ENCODE measurements at places on chromosomes 1 and 21. TPM values are rescaled to one million over a fixed set of nuclear protein-coding genes. Genes with fewer than 3 reads are reported as not detected.

The PLA2G2D gene
- polyA plus RNA-seq, result 4.8 TPM

DNA sequence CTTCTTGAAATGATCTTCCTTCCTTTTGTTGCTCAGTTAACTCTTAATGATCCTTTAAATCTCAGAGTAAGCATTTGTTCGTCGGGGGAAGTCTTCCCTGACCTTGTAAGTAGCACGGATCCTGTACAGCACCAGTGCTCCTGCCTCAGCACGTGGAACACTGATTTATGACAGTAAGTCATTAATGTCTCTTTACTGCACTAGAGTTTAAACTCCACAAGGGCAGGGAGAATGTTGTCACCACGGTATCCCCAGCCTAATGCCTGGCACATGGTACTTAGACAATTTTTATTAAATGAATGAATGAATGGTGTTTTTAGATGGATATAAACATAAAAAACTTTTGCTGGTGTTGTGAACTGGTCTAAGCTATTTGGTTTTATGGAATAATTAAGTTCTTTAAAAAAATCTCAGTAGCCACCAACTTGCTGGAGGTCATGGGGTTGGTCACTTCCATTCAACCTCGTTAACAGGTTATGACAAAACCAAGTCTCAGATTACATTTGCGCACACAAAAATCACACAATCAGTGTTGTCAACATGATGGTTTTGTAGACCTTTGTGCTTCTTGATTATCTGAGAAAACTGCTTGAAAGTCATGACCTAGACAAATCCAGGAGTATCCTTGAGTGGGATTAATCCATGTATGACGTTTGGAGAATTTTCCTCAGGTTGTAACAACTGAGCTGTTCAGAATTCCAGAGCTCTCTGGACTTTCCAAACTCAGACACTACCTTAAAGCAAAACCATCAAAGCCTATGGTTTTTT lies 326.9 kb downstream of the DUSP10 start:
- DNase-seq, result no peak

DNA sequence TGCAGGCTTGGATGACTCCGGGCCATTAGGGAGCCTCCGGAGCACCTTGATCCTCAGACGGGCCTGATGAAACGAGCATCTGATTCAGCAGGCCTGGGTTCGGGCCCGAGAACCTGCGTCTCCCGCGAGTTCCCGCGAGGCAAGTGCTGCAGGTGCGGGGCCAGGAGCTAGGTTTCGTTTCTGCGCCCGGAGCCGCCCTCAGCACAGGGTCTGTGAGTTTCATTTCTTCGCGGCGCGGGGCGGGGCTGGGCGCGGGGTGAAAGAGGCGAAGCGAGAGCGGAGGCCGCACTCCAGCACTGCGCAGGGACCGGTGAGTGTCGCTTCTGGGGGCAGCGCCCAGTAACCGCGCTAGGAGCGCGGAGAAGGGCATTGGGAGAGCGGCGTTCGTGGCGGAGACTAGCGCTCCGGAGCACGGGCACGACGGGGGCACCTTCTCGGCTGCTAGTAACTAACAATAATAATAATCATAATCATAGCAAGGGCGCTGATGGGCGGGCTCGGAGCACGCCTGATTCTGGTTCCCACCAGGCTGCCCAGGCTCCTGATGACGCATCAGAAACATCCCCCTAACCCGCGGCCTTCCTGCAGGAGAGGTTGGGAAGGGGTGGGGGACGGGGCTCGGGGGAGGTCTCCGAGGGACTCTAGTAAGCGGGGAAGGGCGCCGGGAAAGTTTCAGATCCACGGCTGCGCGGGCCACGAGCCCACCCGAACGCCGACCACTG lies at the start of gene MX1:
TSS of gene MX1 (plus strand) at position 286 of the 722 bp plus-strand sequence. CDS start 5,832 bp downstream, outside the sequence.
- peak; percentile 82 for DNase-seq

- peak; percentile 85 for DNase-seq
Observed at GRCh38 chr1:9626201-9626608, 25.3 kb upstream of the PIK3CD start.

GRCh38 chr1:192939440-192939839 lies 119.7 kb downstream of the UCHL5 start:
- DNase-seq, result no peak

DNA sequence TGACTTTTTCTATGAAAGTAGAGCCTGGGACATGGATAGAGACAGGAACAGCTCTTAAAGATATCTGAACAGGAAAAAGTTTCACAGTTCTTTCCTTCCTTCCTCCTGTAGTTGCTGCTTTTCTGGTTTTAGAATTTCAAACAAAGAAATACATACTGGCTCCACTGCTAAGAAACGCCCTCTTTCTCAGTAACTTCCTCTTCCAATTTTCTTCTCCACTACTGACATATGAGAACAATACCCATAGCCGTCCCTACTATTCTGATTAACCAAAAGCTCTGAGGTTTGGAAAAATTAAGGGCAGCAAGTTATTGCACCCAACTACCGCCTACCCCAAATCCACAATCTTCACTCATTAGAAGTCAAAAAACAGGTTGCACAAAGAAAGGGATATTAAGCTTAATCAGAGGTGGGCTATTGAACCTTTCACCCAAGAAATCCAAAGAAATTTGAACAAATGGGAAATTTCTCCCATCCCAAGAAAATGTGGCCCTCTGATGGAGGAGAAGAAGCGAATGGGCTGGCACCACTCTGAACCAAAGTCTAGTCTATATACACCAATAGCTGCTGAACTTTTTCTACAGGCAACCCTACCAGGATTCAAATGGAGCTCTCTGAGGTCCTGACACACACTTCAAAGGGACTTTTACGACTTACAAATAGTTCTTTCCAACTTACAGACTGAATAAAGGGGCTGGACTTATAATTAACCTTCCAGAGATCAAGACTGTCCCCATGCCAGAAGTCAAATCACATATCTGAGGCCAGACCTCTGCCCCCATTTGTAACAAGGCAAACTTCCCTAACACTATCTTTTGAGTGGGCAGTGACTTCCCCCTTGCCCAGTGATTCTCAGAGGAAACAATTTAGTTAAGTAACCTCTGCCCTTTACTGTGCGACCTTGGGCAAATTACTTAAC lies 1.7 kb downstream of the WASF2 start:
- DNase-seq, result peak; percentile 40

DNA sequence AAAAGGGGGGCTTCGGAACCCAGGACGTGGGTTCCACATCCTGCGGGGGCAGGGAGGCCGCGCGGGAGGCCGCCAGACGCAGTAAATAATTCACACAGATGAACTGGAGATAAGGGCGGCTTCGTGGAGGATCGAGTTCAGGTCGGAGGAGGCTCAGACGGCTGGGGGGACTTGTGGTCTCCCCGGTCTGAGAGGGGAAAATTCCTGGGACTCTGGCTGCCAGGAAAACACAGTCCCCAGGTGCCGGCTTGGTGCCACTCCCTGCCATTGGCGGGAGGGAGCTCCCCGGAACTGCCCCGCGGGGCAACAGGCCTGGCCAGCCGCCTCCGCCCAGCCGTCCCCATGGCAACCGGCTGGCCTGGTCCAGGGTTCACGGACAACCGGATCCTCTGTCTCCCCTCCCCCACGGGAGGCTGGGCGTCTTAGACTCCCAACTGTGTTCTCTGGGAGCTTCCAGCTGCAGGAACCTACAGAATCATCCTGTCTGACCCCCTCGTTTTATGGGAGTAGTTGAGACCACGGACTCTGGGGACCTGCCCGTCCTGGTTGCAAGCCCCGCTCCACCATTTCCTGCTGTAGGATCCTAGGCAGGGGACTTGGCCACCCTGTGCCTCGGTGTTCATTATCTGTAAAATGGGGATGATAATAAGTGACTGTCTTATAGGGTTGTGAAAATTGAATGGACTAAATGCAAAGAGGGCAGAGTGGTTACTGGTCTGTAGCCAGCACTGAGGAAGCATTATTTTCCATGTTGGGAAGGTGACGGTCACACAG lies 9.6 kb downstream of the CAMK2N1 start:
- DNase-seq, result no peak
